Ovary (tissue), 10 donors: ENCODE measurements at places on chromosomes 13 and 19.
A peak's percentile ranks its signal among the peaks of the same experiment; 100 is the strongest.

DNA sequence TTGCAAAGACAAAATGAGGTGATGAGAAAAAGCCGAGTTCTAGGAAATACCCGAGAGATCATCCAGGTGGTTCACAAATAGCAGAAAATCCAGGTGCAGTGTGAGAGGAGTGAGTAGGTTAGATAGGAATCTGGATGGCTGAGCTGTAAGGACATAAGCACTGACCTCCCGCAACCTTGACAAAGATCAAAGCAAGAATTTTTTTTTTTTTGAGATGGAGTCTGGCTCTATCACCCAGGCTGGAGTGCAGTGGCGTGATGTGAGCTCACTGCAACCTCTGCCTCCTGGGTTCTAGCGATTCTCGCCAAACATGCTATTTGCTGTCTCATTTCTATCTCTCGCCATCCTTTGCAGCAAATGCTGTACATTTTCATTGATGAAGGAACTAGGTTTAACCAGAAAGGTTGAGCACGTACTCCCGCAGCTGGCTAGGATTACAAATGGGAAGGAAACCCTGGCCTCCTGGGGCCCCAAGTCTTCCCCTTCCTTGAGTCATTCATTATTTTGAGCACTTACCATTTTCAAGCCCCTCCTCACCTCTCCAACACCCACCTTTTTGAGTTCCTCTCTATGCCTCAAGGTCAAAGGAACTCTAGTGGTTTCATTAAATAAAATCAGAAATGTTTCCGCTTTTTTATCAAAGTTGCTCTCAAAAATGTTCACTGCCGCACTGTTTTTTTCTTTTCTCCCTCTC is 38.8 kb downstream of the NLRP12 start:
- no peak for DNase-seq

DNA sequence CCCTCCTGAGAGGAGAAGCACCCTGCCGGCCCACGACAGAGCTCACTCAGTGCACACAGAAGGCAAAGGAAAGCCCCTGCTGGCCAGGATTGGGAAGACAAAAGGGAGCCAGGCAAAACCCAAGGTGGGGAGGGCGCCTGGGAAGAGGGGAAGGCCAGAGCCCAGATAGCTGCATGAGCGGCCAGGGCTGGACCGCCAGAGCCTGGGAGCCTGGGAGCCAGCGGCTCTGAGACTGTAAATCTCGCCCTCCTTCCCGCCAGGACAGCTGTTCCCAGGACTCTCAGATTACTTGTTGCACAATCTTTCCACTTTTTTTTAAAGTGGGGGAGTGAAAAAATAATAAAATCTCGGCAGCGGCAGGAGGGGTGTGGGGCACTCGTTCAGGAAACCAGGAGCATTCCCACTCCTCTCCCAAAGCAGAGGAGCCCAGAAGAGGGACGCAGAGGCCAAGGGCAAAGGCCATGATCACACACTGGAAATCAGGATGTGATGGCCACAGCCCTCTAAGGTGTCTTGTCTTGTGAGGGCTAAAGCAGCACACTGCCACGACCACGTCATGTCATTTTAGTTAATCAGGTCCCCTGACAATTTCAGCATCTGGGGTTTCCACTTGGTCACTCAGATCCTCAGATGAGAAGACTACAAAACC is 19.6 kb upstream of the EPHX3 start:
- peak; percentile 89 for DNase-seq

GRCh38 chr19:35929876-35930275 is 6.3 kb upstream of the LRFN3 start:
- no peak for DNase-seq

DNA sequence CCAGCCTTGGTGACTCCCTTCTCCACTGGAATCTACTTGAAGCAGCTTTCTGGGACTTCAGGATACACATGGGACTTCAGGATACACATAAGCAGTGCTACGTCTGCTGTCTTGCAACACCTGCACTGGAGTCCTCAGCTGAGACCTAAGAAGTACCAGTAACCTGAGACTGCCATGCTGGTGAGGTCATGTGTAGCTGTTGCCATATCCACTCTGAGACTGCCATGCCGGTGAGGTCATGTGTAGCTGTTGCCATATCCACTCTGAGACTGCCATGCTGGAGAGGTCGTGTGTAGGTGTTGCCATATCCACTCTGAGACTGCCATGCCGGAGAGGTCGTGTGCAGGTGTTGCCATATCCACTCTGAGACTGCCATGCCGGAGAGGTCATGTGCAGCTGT is 937.9 kb downstream of the EFNB2 start:
- DNase-seq = no peak

DNA sequence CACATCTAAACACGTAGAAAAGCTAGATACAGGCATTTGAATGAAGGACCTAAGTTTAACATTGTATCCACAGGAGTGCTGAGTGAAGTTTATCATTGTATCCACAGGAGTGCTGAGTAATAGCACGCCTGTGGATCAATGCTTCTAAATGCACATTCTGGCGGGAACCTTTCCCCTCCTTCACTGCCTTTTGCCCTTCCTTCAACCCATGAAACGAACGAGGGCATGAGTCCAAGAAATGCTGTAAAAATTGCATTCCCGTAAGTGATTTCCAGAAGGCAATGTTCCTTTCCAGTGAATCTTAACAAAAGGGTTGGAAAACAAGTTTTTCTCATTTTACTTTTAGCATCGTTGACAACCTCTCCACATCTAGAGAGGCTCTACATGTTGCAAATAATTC is 88.1 kb downstream of the ZDHHC20 start:
- no peak for DNase-seq

GRCh38 chr13:32214071-32214470 is 101.1 kb downstream of the ZAR1L start:
- no peak for DNase-seq

DNA sequence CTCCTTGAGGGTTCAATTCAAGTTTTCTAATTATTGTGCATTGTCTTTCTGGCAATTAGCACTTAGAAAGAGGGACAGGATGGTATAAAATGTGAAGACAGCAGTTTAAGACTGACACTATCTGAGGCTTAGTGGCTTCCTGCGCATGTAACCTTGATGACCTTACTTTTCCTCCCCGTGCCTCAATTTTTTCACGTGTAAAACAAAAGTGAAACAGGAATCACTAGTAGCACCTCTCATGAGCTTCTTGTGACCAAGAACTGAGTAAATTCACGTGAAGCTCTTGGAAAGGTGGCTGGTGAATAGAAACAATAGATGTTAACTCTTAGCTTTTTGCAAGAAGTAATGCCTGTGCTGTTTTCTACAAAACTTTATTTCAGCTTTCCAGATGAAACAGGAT is 233.9 kb downstream of the LMO7 start:
- DNase-seq = no peak

DNA sequence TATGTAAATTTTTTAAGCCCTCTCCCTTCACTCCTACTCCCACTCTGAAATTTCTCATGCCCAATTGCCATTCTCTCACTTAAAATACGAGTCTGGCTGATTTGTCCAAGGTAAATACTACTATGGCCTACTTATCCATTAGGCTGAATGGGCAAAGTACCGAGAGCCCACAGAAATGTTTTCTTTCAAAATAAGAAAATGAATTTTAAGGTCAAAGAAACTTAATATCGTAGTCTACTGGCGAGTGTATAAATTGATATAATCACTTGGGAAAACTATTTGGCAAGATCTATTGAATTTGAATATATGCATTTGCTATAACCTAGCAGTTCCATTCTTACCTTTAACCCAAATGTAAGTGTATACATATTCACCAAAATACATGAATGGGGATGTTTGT is 32.7 kb downstream of the ZNF45 start:
- DNase-seq = no peak

GRCh38 chr13:32354040-32354439 is 38.7 kb downstream of the BRCA2 start:
- no peak for DNase-seq

DNA sequence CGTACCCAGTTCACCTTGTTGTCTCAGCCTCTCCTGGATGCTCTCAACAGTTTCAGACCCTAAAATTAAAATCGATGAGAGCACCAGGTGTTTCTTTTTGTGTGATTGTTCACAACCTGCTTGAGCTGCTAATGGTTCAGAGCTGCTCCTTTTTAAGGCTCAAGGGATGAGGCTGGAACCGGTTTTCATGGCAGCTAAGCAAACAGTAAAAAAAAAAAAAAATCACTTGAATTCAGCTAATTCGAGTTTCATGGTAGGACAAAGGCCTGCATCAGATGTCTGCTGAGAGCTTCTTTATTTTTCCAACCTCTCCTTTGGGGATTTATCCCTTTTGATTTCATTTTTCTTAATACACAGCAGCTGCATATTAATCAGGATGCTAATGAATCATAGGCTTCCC is 6.5 kb downstream of the SYCE2 start:
- DNase-seq = no peak

- DNase-seq = no peak
Measured at GRCh38 chr19:3465552-3465951, 14.8 kb downstream of the SMIM24 start.

GRCh38 chr19:1035998-1036621 is 3.8 kb upstream of the ABCA7 start:
- DNase-seq = no peak

GRCh38 chr13:89458456-89458855 is 1787.3 kb downstream of the SLITRK5 start:
- DNase-seq = no peak

DNA sequence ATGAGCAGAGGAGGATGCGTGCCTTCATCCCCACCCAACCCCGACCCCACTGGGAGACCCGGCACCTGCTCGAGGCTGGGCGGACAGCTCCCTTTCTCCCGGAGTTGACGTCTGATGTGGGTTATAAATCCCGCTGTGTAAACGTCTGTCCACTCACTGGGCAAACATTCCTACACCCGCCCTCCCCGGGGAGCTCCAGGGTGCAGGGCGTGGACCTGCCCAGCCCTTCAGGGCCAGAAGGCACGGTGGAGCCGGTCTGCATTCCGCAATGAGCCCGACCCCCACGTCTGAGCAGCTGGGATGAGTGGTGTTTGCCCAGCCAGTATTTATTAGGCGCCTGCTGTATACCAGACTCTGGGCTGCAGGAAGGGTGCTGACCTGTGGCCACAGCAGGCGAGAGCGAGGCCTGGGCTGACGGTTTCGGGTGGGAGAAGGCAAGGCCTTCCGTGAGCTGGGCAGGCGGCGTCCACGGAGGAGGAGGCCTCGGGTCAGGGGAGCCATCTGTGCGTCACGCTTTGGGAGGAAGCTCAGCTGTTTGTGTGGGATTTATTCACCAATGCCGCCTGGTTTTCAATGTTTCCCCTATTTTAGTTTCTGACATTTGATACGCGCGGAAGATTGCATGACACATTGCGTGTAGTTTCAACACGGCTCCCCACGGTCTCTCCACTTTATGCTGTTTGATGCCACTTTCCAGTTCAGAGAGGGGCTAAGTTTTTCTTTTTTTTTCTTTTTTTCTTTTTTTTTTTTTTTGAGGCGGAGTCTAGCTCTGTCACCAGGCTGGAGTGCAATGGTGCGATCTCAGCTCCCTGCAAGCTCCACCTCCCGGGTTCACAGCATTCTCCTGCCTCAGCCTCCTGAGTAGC is 2.0 kb downstream of the MISP start:
- peak; percentile 76 for DNase-seq

DNA sequence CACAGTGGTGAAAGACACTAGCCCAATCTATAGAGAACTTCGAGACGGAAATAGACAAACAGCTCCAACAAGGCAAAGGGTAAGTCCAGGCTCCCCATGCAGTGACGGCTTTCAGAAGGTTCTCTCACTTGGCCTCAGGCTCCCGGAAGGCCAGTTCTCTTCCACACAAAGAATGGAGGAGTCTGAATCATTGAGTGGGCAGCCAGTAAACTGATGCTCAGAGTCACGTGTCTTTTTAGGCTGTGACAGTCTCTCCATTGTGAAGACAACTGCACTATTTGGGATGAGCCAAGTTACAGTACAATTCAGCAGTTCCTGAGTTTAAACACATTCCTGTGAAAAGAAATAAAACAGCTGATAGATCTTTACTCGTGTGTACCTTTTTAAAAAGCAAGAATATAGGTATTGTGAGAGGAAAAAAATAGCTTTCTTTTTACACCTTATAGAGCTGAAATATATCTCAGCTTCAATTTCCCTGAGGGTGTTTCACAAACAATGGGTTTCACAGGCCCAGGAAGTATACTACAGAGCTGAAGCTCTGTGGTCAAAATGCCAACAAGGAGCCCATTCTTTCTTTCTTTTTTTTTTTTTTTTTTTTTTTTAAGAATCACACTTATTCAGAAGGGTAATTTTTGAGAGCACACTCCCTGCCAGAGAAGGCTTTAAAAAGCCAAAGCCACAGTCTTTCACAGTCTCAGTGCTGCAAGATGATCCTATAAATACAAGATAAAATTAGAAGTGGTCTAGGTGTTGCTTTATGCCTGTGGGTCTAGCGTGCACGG is 135.1 kb downstream of the FREM2 start:
- no peak for DNase-seq

DNA sequence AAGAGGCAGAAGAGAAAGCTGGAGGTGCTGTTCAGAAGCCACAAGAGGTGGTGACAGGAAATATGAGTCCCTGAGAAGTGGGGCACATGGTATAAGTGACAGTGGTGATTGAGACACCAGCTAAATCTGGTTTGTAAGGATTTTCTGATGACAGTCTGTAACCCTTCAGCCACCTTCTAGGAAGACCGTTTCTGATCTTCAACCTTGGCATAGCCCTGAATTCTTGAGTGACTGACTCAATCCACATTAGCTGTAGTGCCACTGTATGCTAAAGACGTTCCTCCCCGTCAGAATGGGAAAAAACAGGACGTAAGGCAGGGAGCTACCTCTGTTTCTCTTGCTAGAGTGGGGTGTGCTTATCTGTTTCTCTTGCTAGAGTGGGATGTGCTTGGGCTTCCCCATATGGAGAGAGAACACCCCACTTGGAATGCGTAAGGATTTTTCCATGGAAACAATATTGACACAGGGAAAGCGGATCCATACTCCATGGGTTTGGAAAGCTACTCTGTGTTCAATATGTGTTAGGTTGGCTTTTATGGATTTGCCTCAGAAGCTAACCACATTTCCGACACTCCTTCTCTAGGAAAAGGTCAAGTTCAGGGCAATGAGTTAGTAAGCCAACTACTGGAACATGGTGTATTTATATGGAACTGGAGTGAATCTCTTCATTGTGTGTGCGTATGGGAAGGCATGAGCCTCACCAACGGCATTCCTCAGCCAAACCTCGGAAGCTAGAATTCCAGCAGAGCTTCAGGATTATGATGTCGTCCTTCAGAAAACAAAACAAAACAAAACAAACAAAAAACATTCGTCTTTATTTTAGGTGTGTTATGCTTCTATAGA is 948.8 kb upstream of the SLC10A2 start:
- DNase-seq = no peak

GRCh38 chr13:97577026-97577425 is 143.1 kb downstream of the RAP2A start:
- DNase-seq = no peak
